ENCODE measurements at places on chromosomes 11 and 22. TPM values are rescaled to one million over a fixed set of nuclear protein-coding genes. Genes with fewer than 3 reads are reported as not detected.

ADM gene
- 241 TPM for total RNA-seq

MSANTD4 gene
- total RNA-seq, result 22.2 TPM

KRTAP5-8 gene
- not detected for total RNA-seq

TTC36 gene
- 0.45 TPM for total RNA-seq

TSPAN18 gene
- total RNA-seq, result 16.3 TPM

POTEH gene
- total RNA-seq, result not detected

FAU gene
- total RNA-seq, result 535 TPM

TPBGL gene
- not detected for total RNA-seq

PHRF1 gene
- total RNA-seq, result 33.3 TPM

ALKBH8 gene
- total RNA-seq, result 6.9 TPM

LRRC74B gene
- not detected for total RNA-seq
